Stimulated activated CD8-positive, alpha-beta memory T cell treated with anti-CD3 and anti-CD28 coated beads, Interleukin-4, amount 100 ng/mL, for 4 hours (primary cell): ENCODE measurements at places on chromosomes 11 and 22.

GRCh38 chr11:64395545-64396078 is 36.6 kb downstream of the RPS6KA4 start:
- DNase-seq, result no peak

DNA sequence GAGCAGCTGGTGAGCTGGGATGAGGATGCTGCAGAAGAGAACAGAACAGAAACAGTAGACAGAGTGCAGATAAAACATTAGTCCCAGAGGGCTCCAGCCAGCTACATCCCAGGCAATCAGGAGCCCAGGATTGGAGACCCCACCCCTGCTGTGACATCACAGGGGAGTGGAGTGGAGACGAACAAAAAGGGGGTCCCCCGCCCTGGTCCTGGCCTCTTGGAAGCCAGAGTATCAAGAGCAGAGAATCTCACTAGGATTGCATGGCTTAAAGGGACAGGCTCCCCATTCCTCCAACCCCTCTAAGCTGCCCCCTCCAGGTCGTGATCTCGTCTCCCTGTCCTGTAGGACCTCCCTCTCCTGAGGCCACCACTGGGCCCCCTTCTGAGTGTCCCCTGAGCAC is at the start of gene P2RX3:
Gene P2RX3, plus strand, starts transcription at position 211 of the 400 bp plus-strand sequence. CDS start 199 bp downstream, outside the sequence.
- no peak for DNase-seq

DNA sequence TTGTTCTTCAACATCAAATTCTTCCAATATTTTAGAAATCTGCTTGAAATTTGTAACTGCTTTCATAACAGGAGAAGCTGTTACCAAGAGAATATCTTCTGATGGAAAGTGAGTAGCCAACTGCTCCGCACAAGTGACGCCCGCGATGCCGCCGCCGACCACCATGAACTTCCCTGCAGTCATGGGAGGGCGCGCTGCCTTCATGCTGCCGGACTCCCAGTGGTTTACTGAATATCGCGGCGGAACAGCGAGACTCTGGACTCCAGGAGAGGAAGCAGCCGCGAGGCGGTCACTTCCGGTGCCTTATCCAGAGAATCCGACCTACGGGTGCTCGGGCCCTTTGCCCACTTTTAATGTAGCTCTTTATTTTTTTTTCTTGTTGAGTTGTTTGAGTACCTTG is 190.6 kb downstream of the GUCY1A2 start:
- no peak for DNase-seq

DNA sequence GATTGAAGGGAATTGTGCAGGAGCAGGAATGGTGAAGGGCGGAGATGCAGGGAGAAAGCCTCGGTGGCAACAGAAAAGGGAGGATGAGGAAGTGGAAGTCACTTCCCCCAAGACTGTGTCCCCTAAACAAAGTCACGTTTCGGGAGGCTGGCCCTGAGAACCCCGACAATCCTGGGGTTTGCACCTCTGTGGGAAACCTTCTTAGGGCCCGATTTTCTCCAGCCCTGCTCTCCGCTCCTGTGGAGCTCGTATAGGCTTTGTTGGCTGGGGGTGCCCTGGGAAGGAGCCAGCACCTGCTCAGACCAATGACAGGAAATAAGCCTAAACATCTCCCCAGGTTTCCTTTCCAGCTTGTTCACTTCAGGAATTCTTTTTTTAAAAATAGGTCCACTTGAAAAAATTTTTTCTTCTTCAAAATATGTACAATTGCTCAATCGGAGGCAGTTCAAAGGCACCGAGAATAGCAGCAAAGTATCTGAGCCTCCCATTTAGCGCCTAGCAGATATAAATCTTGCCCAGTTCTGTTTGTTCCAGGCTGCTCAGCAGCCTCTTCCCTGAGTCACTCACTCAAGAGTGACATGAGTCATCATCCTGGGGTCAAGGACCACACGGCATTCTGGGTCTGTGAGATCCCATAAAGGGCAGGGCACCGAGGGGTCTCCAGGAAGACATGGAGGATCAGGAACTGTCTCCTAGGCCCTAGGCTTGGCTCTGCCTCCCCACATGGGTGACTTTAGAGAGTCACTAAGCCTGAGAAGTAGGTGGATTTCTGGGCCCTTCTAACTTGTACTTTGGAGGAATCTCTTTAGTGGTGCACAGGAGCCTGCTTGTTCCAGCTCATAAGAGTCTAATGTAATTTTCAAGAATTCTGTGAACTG is 34.0 kb downstream of the IRAG1 start:
- DNase-seq, result no peak
